ENCODE measurements at places on chromosomes 12 and 14.

GRCh38 chr12:128474916-128475315 is 207.9 kb downstream of the TMEM132C start:
- no peak for DNase-seq

DNA sequence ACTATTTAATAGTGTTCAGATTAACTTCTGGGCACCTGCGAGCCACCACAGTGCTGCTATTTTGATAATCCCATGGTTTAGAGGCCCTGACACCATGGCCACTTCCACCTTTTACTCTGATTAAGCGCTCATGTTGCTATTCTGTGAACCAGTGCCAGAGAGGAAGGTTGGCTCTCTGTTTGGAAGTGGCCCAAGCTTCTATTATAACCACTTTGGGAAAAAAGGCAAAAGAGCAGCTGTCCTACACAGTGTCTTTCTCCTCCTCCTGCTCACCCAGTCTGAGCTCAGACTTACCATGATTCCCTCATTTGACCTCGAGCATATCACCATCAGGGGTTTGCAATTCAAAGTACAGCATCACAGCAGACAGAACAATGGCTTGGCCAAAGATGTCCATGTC is 23.3 kb downstream of the DYRK2 start:
- no peak for DNase-seq

DNA sequence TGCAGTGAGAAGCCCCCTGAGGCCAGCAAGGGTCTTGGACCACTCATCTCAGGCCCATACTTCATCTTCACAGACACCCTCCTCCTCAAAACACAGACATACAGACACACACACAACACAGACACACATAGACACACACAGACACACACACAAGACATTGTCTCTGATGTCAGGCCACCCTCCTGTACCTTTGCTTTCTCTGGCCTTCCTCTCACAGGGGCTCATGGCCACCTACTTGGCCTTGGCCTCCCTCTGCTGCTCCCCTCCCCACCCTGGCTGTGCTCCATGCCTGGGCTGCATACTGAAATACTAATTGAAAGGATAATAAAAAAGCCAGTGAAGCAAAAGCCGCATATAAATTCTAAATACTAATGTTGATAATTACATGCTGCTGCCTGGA is 1.6 kb upstream of the SYNDIG1L start:
- DNase-seq, result no peak

- DNase-seq, result no peak
Observed at GRCh38 chr14:68932231-68932630, 46.9 kb downstream of the ACTN1 start.

GRCh38 chr12:6226002-6226678 is 25.9 kb downstream of the CD9 start:
- DNase-seq, result no peak

DNA sequence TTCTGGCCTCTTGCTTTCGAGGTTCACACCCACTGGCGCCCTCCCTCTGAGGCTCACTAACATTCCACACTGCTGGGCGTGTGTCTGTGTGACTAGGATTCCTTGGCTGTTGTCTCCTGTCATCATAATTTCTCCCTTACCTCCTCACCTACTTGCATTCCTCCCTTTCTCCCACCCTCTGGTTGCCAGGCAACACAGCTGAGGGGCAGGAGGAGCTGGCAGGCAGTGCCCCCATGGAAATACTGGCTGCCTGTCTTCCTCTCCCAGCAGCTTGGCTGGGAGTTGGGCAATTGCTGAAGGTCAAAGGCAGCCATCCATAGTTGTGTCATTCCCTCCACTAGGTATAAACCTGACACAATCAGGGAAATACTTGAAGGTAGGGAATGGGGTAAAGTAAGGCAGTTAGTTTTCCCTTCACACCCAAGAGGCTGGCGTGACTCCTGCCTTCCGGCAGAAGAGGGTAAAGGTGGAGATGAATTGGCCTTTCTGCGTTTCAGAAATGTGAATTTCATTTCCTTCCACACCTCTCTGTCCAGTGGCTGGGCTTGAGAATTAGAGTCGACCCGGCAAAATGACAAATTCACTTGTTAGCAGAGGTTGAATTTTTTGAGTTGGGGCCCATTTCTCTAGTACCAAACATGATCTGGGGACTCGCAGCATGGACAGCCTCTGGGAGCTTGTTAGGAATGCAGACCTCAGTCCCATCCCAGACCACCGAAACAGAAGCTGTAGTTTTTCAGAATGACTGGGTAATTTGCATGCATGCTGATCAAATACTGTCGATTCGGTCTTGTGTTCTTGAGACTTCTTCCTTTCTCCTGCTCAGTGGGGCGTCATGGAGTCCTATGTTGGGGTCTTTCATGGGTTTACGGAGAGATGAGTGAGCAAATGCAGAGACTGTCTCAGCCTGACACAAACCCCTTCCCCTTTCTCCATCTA is 24.3 kb upstream of the EMP1 start:
- DNase-seq, result no peak

DNA sequence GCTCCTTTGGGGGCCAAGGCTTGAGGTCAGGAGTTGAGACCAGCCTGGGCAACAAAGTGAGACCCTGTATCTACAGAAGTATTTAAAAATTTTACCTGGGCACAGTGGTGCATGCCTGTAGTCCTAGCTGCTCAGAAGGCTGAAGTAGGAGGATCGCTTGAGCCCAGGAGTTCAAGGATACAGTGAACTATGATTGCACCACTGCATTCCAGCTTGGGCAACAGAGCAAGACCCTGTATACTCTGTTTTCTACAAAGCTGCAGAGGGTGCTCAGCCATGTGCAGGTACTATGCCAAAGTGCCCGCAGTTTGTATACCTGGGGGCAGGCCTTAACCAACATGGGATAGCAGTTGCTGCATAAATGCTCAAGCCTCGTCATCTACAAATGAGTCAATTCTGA is 26.8 kb upstream of the CDKL1 start:
- DNase-seq, result no peak

GRCh38 chr12:110733900-110734299 is 8.8 kb downstream of the PPP1CC start:
- DNase-seq, result no peak

DNA sequence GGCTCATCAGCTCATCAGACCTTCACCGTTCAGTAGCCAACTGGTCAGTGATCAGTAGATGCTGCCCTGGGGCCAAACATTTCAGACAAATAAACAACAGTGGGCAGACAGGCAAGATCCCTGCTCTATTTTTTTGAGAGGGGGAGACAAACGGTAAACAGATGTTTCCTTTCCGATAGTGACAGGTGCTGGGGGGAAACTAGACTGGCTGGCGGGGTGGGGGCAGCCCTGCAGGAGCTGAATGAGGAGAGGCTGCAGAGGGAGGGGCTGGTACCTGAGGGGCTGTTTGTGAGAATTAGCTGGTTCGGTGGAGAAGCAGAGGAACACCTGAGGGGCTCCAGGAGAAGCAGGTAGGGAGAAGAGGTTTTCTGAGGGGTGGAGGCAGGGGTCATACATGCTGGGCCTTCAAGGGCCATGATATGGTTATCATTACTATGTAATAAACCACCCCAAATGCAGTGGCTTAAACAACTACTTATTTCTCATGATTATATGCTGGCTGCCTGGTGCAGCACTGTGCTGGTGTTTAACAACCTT is 8.2 kb upstream of the GOLGA3 start:
- no peak for DNase-seq

GRCh38 chr14:69077841-69078240 is 75.1 kb downstream of the DCAF5 start:
- no peak for DNase-seq

DNA sequence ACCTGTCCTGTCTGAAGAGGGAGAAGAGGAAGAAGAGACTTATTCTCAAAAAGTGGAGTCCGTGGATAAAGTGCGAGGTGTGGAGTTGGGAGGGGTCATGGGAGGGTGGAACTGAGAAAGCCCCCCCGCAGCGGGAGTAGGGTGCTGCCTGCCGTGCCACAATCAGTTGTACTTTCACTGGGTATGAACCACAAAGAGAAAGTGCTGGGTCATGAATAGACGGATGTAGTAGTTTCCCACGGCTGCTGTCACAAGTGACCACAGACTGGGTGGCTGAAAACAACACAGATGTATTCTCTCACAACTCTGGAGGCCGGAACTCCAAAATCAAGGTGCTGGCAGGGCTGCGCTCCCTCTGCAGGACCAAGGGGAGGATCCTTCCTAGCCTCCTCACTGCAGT is 5.5 kb downstream of the DNAH10 start:
- DNase-seq, result peak; percentile 2

DNA sequence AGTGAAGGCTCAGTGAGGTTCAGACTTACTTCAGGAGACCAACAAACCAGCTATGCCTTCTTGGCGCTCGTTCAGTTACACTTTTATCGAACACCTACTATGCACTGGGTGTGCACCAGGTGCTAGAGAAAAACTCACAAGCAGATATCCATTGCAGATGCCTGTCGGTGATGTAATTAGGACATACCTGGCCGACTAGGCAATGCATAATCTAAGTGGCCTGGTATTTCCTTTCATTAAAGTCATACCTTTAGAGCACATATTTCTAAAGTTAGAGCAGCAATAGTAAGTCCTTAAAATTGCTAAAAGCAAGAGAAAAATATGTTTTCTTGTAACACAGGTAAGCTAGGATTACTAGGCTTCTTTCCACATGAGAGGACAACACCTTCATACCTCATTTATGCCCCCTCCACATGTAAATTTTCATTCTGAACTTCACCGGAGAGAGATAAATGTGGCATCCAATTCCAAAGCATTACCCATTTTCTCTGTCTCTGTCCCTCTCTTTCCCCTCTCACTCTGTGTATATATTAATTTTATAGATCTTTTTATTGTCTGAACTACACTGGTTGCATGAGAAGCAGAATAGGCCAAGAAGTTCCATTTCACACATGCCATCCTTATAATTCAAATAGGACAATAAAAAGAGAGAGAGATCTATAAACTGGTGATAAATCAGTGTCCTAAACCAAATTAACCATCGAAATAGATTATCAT is 242.2 kb downstream of the SPTSSA start:
- no peak for DNase-seq

DNA sequence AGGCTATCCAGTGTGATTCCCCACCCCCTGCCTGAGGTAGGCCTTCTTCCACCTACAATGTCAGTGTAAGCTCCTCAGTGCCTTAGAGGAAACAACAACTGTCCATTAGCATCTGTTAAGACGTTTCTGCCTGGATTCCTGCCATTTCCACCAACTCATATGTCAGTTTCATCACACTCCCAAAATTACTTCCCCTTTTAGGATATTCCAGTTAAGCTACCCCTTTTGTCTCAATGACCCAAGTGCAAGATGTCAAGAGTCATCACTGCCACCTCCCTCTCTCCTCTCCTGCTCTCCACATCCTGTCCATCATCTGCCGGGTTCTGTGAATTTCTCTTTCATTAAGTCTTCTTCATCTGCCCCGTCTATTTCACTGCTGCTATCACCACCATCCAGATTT is 189.4 kb downstream of the DPF3 start:
- DNase-seq, result no peak

GRCh38 chr12:62681306-62681705 is 214.7 kb downstream of the MON2 start:
- DNase-seq, result no peak

- no peak for DNase-seq
Observed at GRCh38 chr12:39239490-39240486, 203.1 kb downstream of the KIF21A start.

- DNase-seq, result no peak
Observed at GRCh38 chr12:131597333-131597732, 113.6 kb upstream of the SFSWAP start.

DNA sequence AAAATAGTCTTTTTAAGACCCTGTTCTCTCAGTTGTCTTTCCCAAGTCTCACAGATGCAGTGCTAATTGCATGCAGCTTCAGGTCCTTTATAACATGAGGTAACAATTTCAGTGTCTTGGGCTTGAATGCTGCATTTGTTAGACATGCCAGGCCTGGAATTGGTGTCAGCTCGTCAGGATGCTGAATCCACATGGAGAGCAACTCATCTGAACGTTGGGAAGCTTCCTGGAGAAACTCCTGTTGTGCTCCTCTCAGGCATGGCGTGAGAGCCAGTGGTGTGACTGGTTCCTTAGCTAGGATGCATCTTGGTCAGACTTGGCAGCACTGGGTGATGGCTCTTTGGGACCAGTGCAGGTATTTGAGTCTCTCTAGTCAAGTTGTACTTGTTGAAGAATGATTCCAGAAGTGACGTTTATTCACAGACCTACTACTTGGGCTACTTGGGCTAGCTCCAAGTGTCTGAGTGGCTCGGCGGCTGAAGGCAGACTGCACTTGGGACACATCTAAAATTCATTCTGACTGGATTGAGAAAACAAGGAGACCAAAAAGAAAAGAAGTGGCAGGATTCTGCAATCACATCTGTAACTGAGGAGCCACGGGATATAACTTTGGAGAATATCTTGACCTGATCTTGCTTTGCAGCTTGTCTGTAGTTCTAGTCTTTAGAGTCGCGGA is 134.8 kb upstream of the ARHGAP5 start:
- DNase-seq, result no peak

DNA sequence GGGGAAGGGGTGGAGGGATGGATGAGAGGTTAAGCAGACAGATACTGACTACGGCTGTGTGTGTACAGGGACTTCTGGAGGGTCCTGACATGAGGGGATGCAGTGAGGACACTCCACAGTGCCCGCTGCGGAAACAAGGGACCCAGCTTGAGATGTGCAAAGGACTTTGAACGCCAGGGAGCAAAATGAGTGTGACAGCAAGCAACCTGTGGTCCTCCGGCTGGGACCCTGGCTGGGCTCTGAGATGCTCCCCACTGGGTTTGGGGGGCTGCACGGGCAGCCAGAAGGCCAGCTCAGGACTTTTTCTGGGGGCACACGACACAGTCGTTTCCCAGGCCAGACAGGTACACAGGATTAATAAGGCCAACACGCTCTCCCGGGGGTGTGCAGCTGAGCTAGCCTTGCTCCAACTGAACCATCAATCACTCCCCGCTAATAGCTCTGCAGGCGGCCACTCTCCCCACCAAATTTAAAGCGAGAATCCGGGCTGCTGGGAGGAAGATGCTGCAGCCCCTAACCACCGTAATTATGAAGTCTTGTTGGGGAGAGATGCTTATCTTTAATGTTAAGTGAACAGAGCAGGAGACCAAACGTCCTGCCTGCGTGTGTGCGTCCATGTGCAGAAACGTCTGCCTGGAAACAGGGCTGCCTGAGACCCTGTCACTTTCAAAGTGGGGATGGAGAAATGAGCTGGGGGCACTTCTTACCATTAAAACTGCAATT is 51.6 kb upstream of the DLK1 start:
- no peak for DNase-seq

- no peak for DNase-seq
Observed at GRCh38 chr14:22388669-22389595, 200.1 kb downstream of the DAD1 start.
